ENCODE measurements at places on chromosomes 1 and 21.

DNA sequence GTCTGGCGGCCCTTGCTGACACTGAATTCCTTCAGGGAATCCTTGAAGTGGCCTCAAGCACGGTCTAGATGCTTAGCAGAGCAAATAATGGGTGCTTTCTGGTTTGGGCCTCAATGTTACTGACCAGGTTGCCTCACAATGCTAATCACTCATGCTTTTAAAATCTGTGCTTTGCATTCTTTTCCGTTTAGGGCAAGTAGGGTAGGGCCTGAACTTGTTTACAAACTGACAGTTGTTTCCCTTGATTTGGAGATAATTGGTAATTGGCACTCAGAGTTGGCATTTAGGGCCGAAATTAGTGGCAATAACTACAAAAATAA is 1.4 kb downstream of the VPS13D start:
- no peak for DNase-seq

- DNase-seq: no peak
These were observed 307.7 kb downstream of the USP25 start for GRCh38 chr21:16037421-16037955.

DNA sequence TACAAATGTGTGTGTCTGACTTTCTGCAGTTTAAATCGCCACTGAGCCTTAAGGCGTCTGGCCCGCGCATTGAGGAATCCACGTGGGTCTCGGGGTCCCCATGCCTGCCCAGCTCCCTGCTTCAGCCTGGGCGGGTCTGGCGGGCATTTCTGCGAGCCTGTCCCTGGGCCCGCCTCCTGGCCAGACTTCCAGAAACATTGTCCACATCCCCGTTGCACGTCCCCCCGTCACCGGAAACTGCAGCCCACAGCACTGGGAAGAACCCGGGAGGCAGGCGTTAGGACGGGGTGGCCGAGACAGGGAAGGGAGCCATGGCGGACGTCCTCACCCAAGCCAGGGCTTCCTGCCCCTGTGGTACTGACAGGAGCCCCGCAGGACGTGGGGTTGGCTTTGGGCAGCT is 113.1 kb upstream of the COL6A1 start:
- no peak for DNase-seq

DNA sequence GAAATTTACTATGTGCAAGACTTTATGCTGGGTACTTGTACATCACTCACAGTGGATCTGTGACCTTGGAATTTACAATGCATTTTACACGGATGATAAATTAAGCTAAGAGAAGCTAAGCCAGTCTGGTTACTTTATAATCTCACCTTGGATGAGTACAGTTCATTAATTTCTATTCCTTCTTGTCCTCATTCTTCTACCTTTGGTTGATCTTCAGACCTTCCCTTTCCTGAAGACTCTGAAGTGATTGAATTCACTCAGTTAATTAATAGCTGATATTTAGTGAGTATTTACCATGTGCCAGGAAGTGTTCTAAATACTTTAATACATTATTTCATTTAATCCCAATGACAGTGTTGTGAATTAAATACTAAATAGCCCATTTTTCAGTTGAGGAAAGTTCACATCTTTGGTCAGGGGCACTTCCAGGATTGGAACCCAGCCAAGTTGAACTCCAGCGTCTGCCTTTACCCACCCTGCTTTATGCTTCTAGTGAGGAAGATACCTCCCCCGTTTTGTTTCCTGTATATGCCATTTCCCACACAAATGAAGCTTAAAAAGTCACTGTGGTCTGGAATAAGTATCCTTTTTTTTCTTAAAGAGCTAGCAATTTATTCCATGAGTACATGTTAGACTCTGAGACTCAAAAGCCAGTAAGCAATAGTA is 146.6 kb downstream of the TLR5 start:
- DNase-seq: no peak

DNA sequence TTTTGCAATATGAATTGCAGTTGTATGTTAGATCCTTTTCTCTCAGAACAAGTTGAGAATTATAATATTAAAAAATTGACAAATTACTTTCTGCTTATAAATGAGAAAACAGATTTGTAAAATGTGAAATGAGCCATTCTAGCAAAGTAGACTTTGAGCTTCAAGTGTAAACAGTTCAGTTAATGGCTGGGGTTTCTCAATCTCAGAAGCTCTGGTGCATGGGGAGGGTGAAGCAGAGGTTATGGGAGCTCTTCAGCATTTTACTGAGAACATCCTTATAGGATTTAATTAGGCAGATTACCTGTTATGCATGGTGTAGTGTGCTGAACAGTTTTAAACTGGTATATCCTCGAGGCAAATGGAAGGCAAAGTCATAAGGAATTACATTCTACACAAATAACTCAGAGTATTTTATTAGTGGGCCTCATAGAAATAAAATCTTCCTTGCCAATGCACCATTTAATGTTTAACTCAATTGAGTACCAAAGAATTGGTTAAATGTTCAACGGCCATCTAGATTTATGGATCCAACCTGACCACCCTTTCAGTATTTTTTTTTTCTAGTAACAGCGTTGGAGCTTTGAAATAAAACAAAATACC is 1143.6 kb upstream of the ADGRL2 start:
- DNase-seq: no peak

DNA sequence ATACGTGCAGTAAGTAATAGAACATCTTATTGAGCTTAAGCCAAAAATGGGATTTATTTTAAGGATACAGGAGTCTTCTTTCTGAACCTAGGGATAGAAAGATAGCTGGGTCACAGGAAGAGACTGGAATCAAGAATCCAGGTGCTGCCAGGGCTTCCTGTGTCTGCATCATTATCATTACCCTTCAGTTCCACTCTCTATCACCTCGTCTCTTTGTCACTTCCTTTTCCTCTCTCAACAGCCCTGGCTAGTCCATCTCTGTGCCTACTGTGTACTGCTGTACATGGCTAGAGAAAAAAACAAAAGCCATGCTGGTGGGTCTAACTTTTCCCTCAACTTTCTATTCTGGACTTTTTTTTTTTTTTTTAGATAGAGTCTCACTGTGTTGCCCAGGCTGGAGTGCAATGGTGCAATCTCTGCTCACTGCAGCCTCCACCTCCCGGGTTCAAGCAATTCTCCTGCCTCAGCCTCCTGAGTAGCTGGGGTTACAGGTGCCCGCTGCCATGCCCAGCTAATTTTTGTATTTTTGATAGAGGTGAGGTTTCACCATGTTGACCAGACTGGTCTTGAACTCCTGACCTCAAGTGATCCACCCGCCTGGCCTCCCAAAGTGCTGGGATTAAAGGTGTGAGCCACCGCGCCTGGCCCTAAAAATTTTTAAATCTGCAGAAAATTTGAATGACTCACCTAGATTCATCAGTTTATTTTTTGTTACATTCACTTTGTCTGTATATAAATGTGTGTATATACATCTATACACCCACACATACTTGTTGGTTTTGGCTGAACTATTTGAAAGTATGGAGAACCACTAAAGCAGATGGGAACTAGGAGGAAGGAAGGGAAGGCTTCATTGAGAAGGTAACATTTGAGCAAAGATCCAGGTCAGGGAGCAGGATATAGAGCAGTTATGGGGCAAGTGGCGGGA is 31.9 kb downstream of the UBE4B start:
- no peak for DNase-seq

DNA sequence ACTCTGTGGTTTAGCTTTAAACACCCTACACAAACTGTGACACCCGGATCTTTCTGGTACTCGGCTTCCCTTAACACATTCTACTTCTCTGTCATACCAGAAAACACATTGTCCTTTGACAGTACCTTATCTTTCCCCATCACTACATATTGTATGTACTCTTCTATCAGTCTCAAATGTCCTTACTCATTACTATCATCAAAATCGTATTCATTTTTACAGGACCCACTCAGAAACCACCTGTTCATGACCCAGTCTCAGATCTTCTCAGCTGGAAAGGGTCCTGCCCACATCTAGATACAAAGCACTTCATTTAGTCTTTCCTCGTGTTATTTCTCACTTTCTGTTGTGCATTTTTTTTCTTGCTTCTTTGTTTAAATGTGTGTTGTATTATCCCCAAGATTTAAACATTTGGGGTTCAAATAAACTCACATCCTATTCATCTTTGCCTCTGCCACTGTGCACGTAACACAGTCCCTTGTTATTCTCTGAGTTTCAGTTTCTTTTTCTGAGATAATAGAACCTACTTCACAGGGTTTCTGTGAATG is 27.7 kb downstream of the CD34 start:
- DNase-seq: no peak

DNA sequence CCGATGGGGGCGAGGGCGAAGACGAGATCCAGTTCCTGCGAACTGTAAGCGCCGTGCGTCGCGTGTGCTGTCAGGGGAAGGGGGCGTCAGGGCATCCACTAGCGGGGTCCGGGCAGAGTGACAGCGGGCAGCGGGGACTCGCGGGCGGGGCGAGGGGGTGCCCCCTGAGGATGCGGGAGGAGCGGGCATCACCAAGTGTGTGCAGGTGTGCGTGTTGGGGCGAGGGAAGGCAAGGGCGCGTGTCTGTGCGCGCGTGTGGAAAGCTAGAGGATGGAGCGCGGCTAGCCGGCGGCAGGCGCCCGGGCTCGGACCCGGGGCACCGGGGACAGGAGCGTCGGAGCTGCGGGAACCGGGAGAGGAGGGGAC is 525 bp downstream of the RYR2 start:
- no peak for DNase-seq

DNA sequence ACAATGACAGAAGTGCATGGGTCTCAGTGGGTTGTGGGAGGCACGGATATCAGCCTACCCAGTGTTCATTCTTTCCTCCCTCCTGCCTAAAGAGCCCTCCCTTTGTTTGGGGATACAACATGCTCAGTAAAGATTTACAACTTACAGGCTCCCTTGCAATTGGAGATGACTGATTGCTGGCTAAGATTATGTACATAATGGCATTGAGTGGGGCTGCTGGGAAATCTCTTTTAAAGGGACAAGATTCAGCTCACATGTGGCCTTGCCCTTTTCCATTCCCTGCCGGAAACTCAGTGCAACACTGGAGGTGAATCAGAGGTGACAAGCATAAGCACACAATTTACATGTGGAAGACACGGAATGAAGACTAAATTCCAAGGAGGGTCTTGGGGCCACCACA is 83.7 kb upstream of the CHRM3 start:
- no peak for DNase-seq

- DNase-seq: no peak
These were observed 15.4 kb downstream of the RALGPS2 start for GRCh38 chr1:178740491-178740890.

- no peak for DNase-seq
These were observed 151.3 kb downstream of the ETS2 start for GRCh38 chr21:38956856-38957571.

DNA sequence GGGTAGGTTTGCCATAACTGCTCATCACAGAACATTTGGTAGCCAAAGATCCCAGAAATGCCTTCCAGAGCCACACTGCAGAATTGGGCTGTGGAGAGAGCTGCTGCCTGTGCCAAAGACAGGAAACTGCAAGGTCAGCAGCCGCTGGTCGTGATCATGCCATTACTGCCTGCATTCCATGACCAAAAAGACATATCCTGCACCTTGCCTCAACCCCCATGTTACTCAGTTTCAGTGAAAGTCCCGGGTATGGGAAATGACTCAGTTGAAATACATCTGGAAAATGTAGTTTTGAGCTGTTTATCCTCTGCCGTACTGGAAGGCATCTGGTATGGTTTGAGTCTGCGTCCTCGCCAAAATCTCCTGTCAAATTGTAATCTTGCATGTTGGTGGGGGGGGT is 161.7 kb downstream of the FCRL5 start:
- DNase-seq: no peak

GRCh38 chr1:192161976-192162375 is 3.7 kb downstream of the RGS18 start:
- no peak for DNase-seq

GRCh38 chr1:43405219-43405875 is 15.6 kb downstream of the SZT2 start:
- no peak for DNase-seq

DNA sequence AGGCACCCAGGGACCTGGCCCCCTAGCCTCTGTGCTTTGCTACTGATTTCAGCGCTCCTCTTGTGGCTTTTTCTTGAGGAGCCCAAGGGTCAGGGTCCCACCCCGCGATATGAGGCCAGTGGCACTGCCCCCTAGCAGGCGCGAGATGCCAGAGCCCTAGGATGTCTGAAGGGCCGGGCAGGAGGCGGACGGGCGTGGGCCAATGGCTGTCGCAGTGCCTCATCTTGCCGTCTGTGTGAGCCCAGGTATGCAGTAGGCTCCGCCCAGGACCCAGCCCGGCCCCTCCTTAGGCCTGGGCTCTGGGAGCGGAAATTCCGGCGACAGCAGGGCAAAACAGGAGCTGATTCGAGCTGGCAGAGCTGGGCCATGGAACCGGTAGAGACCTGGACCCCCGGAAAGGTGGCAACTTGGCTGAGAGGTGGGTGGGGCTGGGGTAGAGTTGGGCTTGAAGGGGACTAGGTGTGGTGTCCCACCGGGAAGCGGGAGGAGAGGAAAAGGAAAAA is at the start of gene CNKSR1:
Gene CNKSR1 (plus strand): TSS at position 310 of the 503 bp plus-strand sequence. CDS start 57 bp downstream, at position 367.
- no peak for DNase-seq

DNA sequence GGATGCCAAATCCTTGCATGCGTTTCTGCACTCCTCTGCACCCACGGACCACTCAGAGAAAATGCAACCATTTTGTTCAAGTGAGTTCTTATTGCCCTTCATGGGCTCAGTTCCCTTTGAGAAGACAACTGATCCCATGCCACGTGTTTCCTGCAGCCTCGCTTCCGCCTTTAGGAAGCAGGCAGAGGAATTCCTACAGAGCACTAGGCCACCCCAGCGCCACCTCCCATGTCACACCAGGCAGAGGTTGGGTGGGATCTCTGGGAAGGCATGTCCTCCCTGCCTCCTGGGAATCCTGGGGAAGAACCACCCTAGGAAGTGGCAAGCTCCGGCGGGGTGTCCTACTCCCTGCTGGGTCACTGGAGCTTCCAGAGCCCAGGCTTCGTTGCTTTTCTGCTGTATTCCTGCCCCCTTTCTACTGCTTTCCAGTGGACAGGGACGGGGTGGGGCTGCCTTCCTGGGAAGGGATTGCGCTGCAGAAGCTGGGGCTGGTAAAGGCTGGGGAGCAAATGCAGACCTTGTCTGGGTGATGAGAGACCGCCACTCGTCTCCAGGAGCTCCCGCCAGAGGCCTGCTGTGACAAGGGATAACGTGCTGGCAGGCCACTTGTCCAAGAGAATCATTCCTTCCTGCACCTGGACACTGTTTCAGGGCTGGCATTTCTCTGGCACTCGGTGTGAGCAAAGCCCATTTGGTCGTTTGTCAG is 478.2 kb upstream of the VAMP3 start:
- DNase-seq: no peak

DNA sequence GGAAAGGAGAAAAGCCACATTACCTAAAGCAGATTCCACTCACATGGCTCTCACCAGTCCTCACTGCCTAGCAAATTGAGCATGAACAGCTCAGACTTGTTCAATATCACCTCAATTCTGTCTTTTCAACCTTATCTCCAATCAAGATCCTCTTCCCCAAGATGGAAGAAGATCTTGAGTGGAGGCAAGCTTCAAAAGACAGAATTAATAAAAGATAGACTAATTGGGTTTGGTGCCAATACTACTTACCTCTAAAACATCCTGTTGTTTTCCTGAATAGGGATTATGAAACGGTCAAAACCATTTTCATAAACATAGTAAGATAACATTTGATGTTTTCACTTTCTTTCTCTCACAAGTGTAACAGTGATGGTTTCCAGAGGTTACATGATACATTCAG is 349.2 kb upstream of the PLD5 start:
- DNase-seq: no peak

Measured in GM12864 (cell line).